ENCODE measurements at places on chromosomes 6 and 20.

DNA sequence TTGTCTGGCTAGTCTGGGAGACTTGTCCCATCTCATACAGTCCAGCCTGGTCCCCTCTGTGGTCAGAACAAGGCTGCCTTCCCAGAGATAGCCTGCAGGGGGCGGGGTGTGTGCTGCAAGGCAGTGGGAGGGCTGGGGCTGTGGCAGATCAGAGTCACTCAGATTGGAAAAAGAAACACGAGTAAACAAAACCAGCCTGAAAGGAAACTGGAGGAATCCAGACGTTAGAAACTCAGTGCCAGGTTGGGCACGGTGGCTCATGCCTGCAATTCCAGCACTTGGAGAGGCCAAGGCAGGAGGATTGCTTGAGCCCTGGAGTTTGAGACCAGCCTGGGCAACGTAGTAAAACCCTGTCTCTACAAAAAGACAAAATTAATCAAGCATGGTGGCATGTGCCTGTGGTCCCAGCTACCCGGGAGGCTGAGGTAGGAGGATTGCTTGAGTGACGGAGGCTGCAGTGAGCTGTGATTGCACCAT, 20.2 kb downstream of the LEMD2 start:
- DNase-seq = peak; percentile 29

GRCh38 chr20:7496394-7496991, 443.8 kb downstream of the HAO1 start:
- no peak for DNase-seq

DNA sequence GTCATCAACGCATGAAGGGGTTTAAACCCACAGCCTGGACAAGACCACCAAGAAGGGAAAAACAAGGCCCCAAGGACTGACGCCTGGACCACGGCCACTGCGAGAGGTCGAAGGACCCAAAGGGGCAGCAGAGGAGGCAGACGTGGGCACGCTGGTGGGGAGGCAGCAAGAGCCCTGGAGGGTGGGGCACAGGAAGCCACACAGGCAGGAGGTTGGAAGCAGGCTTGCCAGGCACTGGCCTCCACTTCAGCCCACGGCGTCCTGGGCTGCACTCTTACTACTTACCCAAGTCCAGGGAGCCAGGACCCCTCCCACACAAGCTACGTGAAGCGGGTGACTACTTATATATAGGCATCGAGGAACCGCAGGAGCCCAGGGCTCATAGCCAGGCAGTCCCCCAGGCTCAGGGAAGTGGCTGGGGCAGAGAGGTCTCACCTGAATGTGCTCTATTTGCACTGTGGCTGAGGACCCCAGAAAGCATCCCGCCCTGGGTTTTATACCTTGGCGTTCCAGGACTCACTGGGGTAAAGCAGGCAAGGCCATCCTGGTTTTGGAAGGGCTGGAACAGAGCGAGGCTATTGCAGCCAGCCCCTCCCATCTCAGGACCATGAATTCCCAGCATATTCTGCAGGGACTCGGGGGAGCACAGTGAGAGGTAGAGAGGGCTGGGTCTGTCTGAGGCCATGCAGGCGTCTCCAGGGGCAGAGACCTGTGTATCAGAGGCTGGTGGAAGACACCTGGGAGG, 113.8 kb upstream of the AFDN start:
- DNase-seq = no peak

DNA sequence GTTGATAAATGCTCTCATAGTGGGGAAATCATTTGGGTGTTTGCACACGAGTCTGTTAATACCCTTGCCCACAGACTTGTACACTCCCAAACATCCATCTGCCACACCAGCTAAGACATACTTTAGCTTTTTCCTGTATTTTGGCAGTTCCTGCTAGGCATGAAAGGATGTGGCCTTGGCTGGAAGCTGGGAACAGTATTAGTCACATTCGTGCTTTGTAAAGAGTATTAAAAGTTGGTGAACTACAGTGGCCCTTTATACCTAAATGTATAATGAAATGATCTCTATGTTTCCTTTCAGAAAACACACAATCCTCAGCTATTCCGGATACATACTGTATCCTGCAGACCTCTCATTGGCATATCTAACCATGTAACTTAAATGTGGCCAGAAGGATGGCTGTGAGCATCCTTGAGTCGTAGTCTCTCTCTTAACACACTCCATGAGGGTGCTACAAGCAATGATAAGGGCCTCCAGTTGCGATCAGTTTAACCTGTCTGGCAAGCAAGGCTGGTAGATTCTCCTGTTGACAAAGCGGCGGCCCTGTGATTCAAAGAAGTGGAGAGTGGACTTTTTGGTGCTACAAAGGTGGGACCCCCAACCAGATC, 1.5 kb downstream of the LEMD2 start:
- DNase-seq = no peak

DNA sequence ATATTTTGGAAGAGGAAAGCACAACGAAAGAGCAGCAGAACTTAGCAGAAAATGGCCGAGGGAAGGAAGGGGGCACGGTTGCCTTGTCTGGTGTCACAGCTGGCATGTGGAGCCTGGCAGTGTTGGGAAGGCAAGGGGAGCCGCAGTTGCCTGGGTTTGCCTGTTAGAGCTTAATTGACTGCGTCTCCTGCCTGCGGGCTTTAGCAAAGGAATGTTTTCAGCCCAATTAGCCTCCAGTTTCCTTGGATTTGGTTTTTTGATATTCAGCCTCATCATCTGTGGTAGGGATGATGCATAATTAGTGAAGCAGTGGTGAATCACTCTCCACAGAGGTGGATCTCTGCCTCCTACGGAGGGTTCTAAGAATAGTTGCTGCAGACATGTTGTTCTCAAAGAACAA, 832.6 kb downstream of the QKI start:
- no peak for DNase-seq

- no peak for DNase-seq
Measured at GRCh38 chr6:91575032-91575431, 988.2 kb upstream of the MAP3K7 start.
